ENCODE measurements at places on chromosomes 7 and 10. TPM values are rescaled to one million over a fixed set of nuclear protein-coding genes. Genes with fewer than 3 reads are reported as not detected.
A peak's percentile ranks its signal among the peaks of the same experiment; 100 is the strongest.

GRCh38 chr10:97711640-97712572 is 1.6 kb upstream of the MARVELD1 start:
- H3K27me3 ChIP-seq = no peaks in the 10 kb centered on the region
- H3K4me3 ChIP-seq = no peak overlapping the region
- peaks cover 20% of the 10 kb centered on the region for H3K4me1 ChIP-seq

- DNase-seq = no peak
- no peaks in the 10 kb centered on the region for H3K27me3 ChIP-seq
- peaks cover 8% of the 10 kb centered on the region for H3K4me1 ChIP-seq
- H3K36me3 ChIP-seq = no peaks in the 10 kb centered on the region
- no peak overlapping the region for H3K27ac ChIP-seq
- H3K4me3 ChIP-seq = no peak overlapping the region
Measured at GRCh38 chr7:14834456-14834855, 68.1 kb downstream of the DGKB start.

GRCh38 chr7:37920849-37921805 is 687 bp downstream of the EPDR1 start:
- peaks cover 44% of the 10 kb centered on the region for H3K4me1 ChIP-seq
- no peaks in the 10 kb centered on the region for H3K36me3 ChIP-seq
- H3K27ac ChIP-seq = peak overlapping the region; percentile 92

DNA sequence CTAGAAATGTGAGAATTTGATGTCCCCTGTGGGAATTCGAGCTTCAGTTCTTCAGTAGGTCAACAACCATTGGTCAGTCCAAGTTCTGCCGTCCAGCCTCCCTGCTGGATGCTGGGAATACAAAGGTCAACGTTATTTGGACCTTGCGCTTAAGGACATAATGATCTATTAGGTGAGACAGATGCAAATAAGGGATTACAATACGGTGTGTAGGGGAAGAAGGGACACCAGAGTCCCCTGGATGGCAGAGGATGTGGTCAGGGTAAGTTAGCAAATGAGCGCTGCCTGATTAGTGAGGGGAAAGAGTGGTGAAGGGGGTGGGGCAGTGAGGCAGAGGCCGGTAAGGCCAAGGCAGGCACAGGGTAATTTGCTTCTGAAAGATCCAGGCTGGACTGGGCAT is 16.2 kb downstream of the CCNY start:
- H3K27ac ChIP-seq = no peak overlapping the region
- no peak overlapping the region for H3K4me3 ChIP-seq
- H3K4me1 ChIP-seq = peaks cover 34% of the 10 kb centered on the region
- no peaks in the 10 kb centered on the region for H3K27me3 ChIP-seq
- no peak for DNase-seq

GRCh38 chr10:87656431-87657072 is 3.1 kb upstream of the PAPSS2 start:
- no peak overlapping the region for H3K4me3 ChIP-seq
- no peak for DNase-seq
- H3K36me3 ChIP-seq = no peaks in the 10 kb centered on the region
- no peaks in the 10 kb centered on the region for H3K27me3 ChIP-seq
- H3K27ac ChIP-seq = no peak overlapping the region

- no peaks in the 10 kb centered on the region for H3K27me3 ChIP-seq
- no peak for DNase-seq
- H3K27ac ChIP-seq = no peak overlapping the region
- H3K36me3 ChIP-seq = no peaks in the 10 kb centered on the region
- H3K4me1 ChIP-seq = no peaks in the 10 kb centered on the region
- H3K4me3 ChIP-seq = no peak overlapping the region
Measured at GRCh38 chr10:30103595-30104320, 44.4 kb upstream of the JCAD start.

DNA sequence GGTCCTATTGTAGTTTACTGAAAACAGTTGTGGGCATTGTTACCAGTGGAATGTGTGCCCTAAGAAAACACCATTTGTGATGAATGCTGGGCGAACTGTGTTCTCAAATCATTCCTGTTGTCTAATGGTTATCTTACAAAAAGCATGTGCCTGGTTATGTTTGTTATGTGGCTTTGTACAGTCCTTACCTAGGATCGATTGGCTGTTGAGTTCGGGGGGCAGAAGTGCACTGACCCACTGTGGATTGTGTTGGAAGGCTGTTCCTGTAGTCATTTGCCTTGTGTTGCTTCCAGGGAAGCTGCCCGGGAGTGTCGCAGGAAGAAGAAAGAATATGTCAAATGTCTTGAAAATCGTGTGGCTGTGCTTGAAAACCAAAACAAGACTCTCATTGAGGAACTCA is 84.3 kb downstream of the CREM start:
- H3K4me1 ChIP-seq = no peaks in the 10 kb centered on the region
- no peak for DNase-seq
- no peaks in the 10 kb centered on the region for H3K27me3 ChIP-seq
- H3K36me3 ChIP-seq = no peaks in the 10 kb centered on the region
- H3K4me3 ChIP-seq = no peak overlapping the region

- DNase-seq = no peak
- H3K27ac ChIP-seq = no peak overlapping the region
- H3K4me3 ChIP-seq = no peak overlapping the region
- H3K27me3 ChIP-seq = no peaks in the 10 kb centered on the region
- H3K4me1 ChIP-seq = peaks cover 8% of the 10 kb centered on the region
- no peaks in the 10 kb centered on the region for H3K36me3 ChIP-seq
Measured at GRCh38 chr7:90675982-90676381, 79.9 kb downstream of the CDK14 start.

DNA sequence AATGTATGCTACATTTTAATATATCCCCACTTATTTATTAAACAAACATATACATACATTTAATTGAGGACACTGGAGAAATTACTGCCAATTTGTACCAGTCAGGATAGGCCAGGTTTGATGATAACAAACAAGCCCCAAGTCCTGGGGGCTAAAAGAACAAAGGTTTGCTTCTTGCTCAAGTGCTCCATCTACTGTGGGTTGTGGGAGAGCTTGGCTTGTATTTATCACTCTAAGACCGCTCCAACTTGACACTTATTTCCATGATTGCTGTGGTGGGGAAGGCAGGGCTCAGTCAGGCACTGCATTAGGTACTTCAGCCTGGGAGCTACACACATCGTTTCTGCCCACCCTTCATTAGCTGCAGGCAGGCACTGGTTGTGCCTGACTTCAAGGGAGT is 136.6 kb upstream of the ZNF32 start:
- H3K27ac ChIP-seq = no peak overlapping the region
- no peaks in the 10 kb centered on the region for H3K36me3 ChIP-seq

GRCh38 chr10:79941146-79941545 is 7.8 kb downstream of the SFTPD start:
- H3K27me3 ChIP-seq = no peaks in the 10 kb centered on the region
- no peak overlapping the region for H3K4me3 ChIP-seq
- no peak overlapping the region for H3K27ac ChIP-seq
- no peaks in the 10 kb centered on the region for H3K4me1 ChIP-seq

LGI1 gene
- not detected for total RNA-seq

SFTPA1 gene
- 0.26 TPM for total RNA-seq

ASZ1 gene
- total RNA-seq = not detected

LZTS2 gene
- total RNA-seq = 29.7 TPM

Data from body of pancreas (tissue), 4 donors.